ENCODE measurements at places on chromosomes 2 and 18. TPM values are rescaled to one million over a fixed set of nuclear protein-coding genes. Genes with fewer than 3 reads are reported as not detected.

The UGT1A5 gene
- not detected for total RNA-seq

The PXDN gene
- total RNA-seq = 307 TPM

The VIL1 gene
- not detected for total RNA-seq

The RNU2-63P gene
- 66.2 TPM for total RNA-seq

The MAL gene
- total RNA-seq = not detected

The SERPINB13 gene
- total RNA-seq = not detected

The REG1B gene
- total RNA-seq = not detected

The SLC14A1 gene
- not detected for total RNA-seq

The GKN2 gene
- not detected for total RNA-seq

The TTC39C gene
- 3.2 TPM for total RNA-seq

The ADGRF3 gene
- 0.04 TPM for total RNA-seq

The ERFE gene
- 0.53 TPM for total RNA-seq

The PLGLB1 gene
- 0.28 TPM for total RNA-seq

The MROH2A gene
- total RNA-seq = not detected

The ICA1L gene
- total RNA-seq = 1.8 TPM

The RTP5 gene
- total RNA-seq = not detected

The AGFG1 gene
- 105 TPM for total RNA-seq

The CYP26B1 gene
- 0.78 TPM for total RNA-seq

The MOCOS gene
- 1.3 TPM for total RNA-seq

The SLC1A4 gene
- 8.7 TPM for total RNA-seq

The GPR39 gene
- total RNA-seq = not detected

The TWSG1 gene
- 116 TPM for total RNA-seq

The TMEM17 gene
- 1.5 TPM for total RNA-seq

The PIEZO2 gene
- 63.7 TPM for total RNA-seq

The HRH4 gene
- not detected for total RNA-seq

The SLC30A3 gene
- 0.11 TPM for total RNA-seq

The FSIP2 gene
- 0.07 TPM for total RNA-seq

The SOS1 gene
- total RNA-seq = 18.6 TPM

The PARD6G gene
- total RNA-seq = 0.99 TPM

The EMILIN2 gene
- total RNA-seq = 11.8 TPM

The RAB17 gene
- total RNA-seq = 1.6 TPM
